MG63 (cell line): ENCODE measurements at places on chromosomes 4 and X.

- no peak for DNase-seq
Observed at GRCh38 chrX:9535101-9535500, 70.2 kb downstream of the TBL1X start.

GRCh38 chrX:2550328-2551020 lies 49.7 kb upstream of the DHRSX start:
- no peak for DNase-seq

- DNase-seq: no peak
Observed at GRCh38 chr4:86184216-86184900, 175.5 kb downstream of the MAPK10 start.

DNA sequence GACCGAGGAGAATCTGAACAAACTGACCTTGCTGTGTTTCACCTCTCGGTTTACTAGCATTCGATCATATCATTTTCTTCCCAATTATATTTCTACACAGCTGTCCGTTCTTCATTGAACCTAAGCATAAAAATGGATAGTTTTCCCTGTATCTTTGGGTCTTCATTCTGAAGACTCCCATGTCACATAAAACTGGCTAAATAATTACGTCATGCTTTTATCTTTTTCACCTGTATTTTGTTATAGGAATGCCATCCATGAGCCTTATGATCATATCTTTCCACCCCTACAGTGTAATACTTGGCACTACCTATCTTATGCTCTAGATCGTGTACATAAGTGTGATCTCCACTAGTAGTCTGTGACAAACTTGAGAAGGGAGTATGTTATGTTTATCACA lies 456.1 kb downstream of the FGF13 start:
- no peak for DNase-seq

DNA sequence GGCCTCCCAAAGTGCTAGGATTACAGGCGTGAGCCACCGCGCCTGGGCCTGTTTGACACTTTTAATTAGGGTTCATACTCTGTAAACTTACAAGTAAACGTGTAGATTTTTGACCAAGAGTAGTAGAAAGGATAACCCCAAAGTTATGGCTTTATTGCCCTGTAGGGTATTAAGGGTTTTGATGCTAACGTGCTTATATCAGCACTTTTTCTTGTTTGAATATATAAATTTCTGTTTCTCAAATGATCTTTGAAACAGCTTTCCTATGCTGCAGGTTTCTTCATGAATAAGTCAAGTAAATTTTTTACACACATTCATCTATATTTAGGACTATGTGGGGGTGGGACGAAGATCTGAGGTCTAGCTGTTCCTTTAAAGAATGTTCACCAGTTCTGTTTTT lies 29.3 kb upstream of the REPS2 start:
- no peak for DNase-seq

- DNase-seq: peak; percentile 55
Observed at GRCh38 chr4:39036172-39036571, 4.0 kb upstream of the TMEM156 start.

DNA sequence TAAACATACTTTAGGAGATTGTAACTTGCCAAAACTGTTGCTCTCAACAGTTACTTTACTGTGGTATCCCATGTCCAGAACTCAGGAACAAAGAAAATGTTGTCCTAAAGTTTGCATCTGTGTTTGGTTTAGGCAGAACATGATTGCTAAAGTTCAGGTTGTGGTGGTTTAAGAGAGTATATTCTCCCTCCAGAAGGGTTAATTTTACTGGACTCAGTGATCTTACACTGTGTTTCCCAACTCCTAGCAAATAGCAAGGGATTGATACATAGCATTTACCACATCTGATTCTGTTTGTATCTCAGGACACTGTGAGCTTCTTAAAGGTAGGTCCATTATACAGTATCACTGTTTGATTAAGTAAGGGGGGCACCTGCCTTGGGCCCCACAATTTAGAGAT lies 13.3 kb upstream of the DCK start:
- DNase-seq: no peak

GRCh38 chrX:27796640-27797257 lies 11.0 kb upstream of the MAGEB10 start:
- no peak for DNase-seq

DNA sequence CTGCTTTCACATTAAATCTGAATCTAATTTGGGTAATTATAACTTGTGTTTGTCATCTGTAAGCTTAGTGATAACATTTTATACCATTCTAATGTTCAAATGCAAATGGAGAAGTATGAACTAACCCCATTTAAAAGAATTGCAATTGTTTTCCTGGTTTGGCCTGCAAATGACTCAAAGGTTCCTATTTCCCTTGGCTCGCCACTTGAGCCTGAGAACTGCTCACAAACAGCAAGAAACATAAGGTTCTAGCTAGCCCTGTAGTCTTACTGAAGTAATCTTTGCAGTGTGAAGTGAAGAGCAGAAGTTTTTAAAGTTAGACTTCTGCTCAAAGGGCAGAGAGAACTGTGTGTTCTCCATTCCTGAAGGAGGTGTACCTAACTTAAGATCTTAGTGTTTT lies 27.2 kb downstream of the UPRT start:
- no peak for DNase-seq

DNA sequence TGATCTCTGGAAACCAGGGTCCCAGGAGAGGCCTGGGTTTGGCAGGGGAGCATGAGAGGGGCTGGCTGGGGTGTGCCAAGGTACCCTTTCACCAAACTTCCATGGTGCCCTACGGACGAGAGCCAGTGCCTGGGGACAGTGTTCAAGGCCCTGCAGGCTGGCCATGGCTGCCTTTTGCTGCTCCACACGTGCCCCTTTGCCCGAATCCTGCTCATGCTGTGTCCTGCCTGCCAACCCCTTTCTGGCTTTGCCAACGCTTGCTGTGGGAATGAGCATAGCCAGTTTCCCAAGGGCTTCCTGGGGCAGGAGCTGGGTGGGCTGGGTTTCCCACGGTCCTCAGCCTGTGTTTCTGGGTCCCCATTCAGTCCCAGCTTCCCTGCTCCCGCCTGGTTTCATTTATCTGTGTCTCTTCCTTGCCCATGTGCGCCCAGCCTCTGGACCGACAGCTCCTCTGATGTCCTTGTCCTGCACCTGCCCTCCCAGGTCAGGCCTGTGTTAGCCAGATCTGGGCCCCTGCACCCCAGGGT lies 17.3 kb downstream of the CPZ start:
- no peak for DNase-seq

DNA sequence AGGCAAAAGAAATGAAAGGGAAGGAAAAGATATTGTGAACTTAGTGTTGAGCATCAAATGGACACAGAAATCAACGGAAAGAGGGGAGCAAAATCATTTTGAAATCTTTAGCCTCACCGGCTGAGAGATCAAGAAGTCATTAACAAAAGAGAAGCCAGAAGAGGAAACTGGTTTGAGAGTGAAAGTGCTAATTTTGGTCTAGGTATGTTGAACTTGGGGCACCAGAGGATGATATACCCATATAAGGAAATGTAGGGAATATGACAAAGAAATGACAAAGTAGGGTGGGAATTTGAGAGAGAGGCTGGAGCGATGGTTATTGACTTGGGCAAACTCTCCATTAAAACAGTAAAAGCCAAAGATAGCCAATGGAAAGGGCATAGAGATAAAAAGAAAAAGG lies 183.4 kb upstream of the ATOH1 start:
- no peak for DNase-seq

GRCh38 chrX:39397561-39398199 lies 596.4 kb downstream of the MID1IP1 start:
- no peak for DNase-seq

DNA sequence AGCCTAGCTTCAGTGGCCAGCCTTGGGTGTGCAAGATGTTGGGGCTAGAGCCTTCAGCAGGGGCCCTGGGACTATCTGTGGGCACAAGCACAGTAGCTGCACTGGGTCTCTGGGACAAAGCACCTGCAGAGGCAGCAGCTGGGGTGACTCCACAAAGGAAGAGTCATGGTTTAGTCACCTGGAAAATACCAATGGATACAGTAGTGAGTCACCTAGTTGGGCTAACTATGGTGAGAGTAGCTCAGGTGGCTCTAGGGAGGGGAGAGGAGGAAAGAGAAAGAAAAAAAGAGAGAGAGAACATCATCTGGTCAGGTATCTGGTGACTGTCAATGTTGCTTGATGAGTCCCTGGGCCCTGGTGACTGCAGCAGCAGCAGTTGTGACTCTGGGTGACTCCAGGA lies 72.9 kb upstream of the SPIN4 start:
- DNase-seq: no peak

DNA sequence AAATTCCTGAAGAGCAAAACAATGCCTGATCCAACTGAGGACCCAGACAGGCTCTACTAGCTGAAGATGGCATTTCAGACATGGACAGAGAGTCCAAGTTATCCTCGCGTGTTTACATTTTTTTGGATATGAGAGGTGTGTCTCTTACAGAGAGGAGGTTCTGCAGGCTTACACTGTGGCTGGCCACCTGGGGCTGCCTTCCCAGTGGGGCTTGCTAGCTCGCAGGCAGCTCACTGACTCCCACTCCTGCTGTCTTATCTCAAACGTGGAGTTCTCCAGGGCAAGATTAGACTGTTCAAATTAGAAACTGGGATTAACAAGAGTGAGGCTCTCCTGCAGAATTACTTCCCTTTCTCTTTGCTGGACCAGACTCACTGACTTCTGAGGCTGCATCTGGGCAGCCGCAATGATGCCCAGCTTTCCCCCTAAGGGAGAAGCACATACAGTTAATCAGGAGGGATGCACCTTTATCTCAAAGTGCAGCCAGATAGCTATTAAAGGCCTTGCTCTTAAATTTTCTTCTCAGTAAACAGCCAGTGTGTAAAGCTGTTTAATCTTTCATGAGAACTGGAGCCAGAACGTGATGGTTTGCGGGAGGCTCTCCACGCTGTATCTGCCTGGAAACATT lies 123.0 kb downstream of the ENPP6 start:
- no peak for DNase-seq

DNA sequence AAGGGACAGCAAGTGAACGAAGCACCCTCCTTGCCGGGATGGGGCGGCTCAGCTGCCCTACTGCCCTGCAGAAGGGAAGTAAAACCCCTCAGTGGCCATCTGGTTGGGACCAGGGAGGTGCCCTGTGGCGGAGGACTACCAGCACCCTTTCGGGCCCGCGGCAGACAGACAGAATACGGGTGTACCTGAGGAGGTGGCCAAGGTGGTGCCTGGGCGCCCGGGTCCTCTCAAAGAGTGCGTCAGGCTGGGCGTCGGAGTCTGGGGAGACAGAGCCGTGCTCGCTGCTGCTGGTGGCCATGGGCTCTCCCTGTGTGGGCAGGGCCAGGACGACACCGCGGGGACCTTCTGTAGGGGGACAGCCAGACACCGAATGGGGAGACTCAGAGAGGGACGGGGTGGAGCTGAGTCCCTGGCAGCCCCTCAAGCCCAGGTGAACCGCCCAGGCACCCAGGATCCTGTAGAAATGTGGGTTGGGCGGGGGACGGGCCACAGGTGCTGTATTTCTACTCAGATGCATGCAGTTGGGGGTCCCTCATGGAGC lies 29.7 kb downstream of the PDHA1 start:
- no peak for DNase-seq

- no peak for DNase-seq
Observed at GRCh38 chr4:153252122-153252521, 47.9 kb downstream of the TRIM2 start.

DNA sequence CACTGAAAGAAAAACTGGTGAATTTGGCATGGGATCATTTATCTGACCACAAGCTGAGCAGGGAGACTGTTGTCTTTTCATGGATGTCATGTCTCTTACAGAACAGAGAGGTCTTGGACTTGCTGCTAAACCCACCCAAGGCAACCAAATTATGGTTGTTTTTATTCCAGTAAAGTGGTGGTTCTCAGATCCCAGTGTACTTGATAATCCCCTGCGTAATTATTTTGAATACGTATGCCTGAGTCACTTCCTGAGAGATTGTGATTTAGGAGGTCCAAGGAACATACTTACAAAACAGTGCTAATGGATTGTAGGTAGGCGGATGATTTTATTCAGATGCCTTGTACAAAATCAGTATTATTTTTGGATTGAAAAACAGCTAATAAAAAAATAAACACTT lies 585.6 kb downstream of the IL1RAPL1 start:
- no peak for DNase-seq

- no peak for DNase-seq
Observed at GRCh38 chrX:46620505-46620904, 46.9 kb downstream of the CHST7 start.

GRCh38 chrX:53075011-53075410 lies 7.2 kb upstream of the TSPYL2 start:
- no peak for DNase-seq

DNA sequence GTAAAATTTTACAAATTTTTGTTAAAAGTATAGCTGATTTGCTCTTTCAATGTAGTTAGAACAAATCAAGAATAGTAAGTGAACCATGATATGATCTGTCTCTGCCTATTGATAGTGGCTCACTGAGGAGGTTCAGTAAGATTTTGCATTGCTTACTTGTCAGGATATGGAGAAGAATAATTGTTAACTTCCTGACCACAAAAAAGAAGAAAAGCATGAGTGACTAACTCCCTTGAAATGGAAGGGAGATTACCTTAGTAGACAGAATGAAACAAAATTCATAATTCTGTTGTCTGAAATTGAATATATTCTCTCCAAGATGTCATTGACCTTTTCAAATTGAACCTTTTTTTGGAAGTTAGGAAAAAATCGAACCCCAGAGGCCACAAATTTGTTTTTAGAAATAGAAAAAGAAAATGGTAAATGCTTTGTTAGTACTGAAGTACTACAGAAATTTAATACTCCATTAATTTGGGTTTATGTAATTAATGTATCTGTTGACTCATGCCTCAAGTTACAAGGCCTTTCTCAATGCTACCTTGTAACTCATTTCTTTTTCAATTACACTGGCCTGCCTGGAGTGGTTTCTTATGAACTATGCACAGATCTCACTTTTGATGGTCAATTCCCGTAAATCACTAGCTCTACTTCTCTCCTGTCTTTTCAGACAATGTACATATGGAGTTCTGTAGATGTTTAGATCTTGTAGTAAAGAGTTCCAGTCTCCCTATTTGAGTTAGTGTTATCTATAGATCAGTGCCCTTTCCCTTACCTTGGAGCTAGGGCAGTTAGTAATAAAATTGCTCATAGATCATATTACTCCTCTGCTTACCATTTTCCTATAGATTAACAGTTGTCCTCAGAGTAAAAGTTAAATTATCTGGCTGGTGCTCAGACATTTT lies 139.3 kb downstream of the TLL1 start:
- DNase-seq: no peak

- DNase-seq: no peak
Observed at GRCh38 chrX:108071578-108071977, 19.8 kb downstream of the PSMD10 start.

DNA sequence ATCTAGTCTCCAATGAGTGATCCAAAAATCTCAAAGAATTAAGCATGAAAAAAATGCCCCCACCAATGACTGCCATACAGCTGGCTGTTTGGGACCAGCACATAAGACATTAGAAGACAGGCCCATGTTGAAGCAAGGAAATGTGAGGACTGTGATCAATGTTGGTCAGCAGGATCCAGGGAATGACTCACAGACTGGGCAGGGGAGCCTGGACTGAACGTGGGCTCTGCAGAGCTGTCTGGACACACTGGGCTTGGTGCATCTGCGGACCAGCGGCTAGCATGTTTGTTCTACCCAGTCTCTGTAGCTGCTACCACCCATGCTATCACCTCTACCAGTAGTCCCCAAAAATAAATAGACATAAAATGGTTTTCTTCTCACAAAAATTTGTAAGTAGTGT lies 108.6 kb downstream of the PALLD start:
- peak; percentile 77 for DNase-seq
